GM23248 (cell line): ENCODE measurements at places on chromosomes 12 and 14.

DNA sequence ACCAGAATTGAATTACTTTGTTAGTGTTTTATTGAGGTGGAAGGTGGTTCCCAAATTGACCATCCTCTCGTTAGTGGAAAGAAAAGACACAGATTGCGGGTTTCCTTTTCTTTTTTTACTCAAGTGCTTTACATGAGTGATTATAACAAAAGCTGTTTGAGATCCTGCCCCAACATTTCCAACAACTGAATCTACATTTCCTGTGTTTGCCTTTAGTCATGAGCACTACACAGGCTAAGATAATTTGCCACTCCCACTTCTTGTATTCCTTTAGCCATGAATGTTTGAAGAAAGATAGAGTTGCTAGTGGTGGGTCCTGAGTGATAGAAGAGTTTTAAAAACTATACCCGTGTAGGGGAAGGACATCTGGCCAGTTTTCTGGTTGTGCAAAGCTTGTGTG, 16.0 kb downstream of the RERGL start:
- no peak for DNase-seq

GRCh38 chr12:66240096-66240820, 51.2 kb downstream of the IRAK3 start:
- no peak for DNase-seq

GRCh38 chr12:38123566-38124246, 192.9 kb upstream of the ALG10B start:
- no peak for DNase-seq

- DNase-seq: no peak
These were observed 8.1 kb downstream of the ARID2 start for GRCh38 chr12:45737638-45738037.
